ENCODE measurements at places on chromosomes 1 and 21.
A peak's percentile ranks its signal among the peaks of the same experiment; 100 is the strongest.

- no peak for DNase-seq
These were observed 813.2 kb downstream of the PLA2G4A start for GRCh38 chr1:187641907-187642306.

- DNase-seq, result no peak
These were observed 136.7 kb upstream of the RAVER2 start for GRCh38 chr1:64608005-64608650.

DNA sequence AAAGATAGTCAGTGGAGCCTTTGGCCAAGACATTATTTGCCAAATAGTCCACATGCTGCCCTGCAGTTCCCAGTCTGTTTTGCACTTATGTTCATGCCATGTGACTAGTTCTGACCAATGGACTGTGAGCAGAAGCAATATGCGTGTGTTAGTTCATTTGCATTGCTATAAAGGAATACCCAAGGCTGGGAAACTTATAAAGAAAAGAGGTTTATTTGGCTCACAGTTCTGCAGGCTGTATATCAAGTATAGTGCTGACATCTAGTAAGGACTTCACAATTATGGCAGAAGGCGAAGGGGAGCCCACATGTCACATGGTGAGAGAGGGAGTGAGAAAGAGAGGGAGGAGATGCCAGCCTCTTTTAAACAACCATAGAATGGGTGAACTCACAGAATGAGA lies 193.3 kb downstream of the PTPRU start:
- DNase-seq, result no peak

DNA sequence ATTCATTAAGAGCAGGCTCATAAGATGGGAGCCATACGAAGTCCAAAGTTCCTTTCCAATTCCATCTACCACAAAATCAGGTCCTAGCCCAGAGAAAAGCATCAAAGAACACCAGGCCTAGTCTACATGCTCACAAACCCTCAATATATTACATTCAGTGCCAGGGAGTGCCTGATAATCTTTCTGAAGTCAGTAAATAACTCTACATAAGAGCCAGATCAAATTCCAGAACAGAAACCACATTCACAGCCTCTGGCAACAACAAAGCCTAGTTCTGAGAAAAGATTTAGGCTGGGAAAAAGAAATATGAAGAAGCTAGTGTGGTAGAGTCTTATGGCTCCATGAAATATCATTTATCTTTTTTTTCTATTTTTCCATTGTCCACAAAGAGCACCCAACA lies 40.5 kb upstream of the RBBP5 start:
- no peak for DNase-seq

DNA sequence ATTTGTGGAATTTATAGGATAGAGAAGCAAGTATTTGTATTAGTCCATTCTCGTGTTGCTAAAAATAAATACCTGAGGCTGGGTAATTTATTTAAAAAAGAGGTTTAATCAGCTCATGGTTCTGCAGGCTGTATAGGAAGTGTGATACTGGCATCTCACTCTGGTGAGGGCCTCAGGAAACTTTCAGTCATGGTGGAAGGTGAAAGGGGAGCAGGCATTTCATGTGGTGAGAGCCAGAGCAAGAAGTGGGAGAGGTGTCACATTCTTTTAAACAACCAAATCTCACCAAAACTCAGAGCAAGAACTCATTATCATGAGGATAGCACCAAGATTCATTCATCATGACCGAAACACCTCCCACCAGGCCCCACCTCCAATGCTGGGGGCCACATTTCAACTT lies 18.1 kb downstream of the SDCCAG8 start:
- DNase-seq, result no peak

- no peak for DNase-seq
These were observed 714.9 kb upstream of the CXADR start for GRCh38 chr21:16797966-16798365.

- no peak for DNase-seq
These were observed 2.8 kb downstream of the SIPA1L2 start for GRCh38 chr1:232627171-232627570.

- no peak for DNase-seq
These were observed 173.2 kb upstream of the ATP1B1 start for GRCh38 chr1:168933141-168933805.

DNA sequence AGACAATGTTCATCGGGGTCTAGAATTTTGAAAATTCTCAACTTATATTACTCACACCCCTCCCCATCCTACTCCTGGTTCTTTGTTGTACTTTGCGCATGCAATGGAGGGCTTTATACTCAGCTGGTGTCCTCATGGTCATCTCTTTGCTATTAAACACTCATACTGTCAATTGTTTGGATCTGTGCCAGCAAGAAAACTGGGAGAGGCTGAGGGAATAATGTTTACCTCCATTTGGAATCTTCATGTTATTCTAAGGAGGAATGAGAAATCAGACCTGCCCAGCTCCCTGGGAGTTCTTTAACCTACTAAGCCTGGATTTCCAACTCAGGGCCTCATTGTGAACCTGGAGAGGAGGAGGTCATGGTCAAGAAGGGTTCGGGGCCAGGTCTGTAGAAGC lies 143.9 kb upstream of the DNAH14 start:
- no peak for DNase-seq

GRCh38 chr1:234235434-234235881 lies 137.8 kb upstream of the COA6 start:
- DNase-seq, result no peak

DNA sequence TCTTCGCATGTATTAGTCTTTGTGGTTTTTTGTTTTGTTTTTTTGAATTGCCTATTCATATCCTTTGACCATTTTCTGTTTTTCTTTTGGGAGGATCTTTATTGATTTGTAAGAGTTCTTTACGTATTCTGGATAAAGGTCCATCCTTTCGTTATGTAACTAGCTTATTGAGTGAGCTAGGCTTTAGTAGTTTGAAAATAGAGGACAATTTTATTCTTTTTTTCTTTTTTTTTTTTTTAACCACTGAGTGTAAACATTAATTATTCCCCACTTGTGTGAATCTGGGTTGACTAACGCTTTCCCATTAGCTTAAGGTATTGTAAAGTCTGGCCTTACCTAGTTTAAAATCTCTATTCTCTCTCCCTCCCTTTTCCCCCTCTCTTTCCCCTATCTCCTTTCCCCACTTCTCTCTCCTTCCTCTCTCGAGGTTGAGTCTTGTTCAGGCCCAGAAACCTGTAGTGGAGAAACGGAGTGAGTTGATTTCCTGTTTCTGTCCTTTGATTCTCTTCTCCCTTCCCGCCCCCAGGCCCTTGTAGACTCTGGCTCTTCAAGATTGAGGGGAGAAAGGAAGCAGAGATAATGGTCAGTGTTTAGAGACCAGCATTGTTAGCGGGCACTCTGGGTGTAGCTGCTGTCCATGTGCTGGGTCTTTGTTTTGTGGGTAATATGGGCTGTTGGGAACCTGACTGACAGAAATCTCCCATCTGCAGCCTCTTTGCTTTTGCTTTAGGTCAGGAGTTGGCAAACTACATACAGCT lies 1.5 kb downstream of the MORC3 start:
- no peak for DNase-seq

DNA sequence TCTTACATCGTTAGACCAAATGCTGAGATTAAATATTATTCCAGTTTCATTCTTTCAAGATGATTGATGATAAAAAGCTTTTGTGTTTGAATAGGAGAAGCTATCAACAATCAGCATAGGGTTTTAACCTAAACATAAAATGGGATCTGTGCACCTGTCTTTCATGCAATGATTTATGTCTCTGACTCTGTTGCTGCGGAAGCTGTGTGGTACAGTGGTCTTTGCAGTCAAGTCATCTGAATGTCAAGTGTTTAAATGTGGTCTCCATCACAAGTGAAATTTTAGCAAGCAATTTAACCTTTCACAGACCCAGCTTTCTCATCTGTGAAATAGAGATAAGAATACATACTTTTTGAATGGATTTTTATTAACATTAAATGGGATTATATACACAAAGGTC lies 107.2 kb downstream of the PLPPR5 start:
- DNase-seq, result no peak

GRCh38 chr1:8061210-8061609 lies 35.1 kb upstream of the ERRFI1 start:
- DNase-seq, result no peak

DNA sequence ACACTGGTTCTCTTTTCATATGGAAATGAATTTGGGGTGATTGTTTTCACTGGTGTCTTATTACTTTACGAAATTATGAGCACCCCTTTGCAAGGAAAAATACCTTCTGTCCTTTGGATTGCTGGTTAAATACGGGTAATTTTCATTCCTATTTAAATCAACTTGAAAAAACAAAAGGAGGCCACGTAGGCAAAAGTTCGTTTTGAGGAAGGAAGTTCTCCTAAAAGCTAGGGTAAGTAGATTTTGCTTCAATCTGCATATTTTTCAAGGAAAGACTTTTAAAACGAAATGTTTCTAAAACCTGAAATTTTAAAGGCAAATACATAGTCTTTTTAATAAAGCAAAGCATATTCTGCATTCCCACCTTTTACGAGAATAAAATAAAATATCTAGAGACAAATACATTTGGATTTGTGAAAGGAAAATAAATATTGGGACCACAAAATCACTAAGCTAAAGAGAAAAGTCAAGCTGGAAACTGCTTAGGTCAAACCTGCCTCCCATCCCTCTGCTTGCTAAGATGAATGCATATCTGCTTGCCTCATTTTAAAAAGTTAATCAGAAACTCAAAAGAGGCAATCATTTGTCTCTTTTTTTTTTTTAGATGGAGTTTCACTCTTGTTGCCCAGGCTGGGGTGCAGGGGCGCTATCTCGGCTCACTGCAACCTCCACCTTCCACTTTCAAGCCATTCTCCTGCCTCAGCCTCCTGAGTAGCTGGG lies 70.9 kb upstream of the ETS2 start:
- DNase-seq, result no peak

GRCh38 chr1:189804352-189804751 lies 673.3 kb downstream of the BRINP3 start:
- DNase-seq, result no peak

- DNase-seq, result no peak
These were observed 53.2 kb upstream of the MACF1 start for GRCh38 chr1:39151267-39151666.

- no peak for DNase-seq
These were observed 160.5 kb upstream of the CACYBP start for GRCh38 chr1:174839211-174839610.

DNA sequence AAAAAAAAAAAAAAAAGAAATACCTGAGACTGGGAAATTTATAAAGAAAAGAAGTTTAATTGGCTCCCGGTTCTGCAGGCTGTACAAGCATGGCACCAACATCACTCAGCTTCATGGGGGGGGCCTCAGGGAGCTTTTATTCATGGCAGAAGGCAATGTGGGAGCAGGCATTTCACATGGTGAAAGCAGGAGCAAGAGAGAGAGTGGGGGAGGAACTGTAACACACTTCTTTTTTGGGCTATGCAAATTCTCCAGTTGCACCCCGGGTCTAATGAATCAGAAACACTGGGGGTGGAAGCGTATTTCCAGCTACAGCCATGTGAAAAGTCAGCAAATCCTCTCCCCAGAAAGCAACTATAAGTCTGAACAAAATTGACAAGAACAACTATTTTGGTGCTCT lies 11.8 kb upstream of the SOD1 start:
- DNase-seq, result no peak

- no peak for DNase-seq
These were observed 12.0 kb upstream of the PCBP3 start for GRCh38 chr21:45631540-45631939.

- DNase-seq, result no peak
These were observed 182.7 kb downstream of the KCNH1 start for GRCh38 chr1:210951279-210951678.

DNA sequence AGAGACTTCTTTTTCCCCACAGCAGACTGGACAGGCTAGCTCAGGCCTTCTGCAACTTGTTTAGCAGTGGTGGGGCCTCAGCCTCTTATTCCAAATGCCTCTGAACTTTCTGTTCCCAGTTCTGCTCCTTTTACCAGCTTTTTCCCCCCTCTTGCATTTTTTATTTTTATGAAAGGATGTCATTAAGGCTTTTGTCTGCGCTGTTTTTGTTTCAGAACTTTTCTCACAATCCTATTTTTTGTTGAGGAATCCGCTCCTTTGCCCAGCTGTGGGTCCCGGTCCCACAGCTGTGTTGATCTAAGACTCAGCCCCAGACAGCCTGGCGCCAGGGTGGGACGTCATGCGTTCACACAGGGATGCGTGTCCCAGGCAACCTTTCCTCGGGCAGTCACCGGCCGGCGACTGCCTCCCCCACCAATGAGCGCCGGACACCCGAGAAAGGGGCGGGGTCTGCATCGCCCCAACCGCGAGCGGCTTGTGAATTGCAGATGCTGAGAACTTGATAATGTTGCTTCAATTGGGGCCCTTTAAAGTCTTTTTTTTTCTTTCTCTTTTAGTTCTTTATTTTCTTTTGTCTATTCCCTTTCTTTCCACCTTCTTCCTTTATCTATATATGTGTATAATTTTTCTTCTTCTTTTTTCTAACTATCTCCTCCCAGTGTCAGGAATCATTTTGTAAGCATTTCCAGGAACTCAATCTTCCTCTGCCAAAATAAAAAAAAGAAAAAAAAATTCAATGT lies 3.0 kb upstream of the ID3 start:
- DNase-seq, result peak; percentile 78

- no peak for DNase-seq
These were observed 139.1 kb downstream of the FMN2 start for GRCh38 chr1:240230816-240231215.

DNA sequence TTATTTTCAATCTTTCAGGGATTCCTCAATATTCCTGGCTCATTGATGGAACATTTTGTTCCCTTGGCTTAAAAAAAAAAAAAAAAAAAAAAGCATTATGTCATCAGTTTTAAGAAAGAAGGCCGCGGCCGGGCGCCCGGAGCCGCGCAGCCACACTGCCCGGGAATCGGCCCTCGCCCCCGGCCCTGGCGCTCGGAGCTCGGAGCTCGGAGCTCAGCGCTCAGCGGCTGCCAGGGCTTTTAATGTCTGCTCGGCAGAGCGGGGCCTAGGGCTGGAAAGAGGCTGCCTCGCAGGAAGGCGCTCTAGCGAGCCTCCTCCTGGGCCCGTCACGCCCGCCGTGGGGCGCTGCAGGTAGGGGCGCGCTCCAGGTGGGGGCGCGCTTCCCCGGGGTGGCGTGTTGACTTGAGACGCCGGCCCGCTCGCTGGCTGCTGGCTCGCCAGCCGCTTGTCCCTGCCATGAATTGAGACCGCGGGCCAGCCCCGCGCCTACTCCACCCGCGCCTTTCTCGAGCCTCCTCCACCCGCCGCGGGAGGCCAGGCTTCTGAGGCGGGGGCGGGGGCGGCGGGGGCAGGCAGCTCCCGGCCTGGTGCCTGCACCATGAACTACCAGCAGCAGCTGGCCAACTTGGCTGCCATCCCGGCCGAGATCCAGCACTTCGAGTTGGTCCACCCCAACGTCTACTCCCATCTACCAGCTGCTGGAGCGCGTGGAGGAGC lies 5.4 kb upstream of the TDRD5 start:
- DNase-seq, result no peak

- DNase-seq, result no peak
These were observed 4.2 kb upstream of the COL11A1 start for GRCh38 chr1:103112546-103112945.

- no peak for DNase-seq
These were observed 45.2 kb upstream of the PSEN2 start for GRCh38 chr1:226825037-226825745.

GRCh38 chr1:160414881-160415280 lies 14.5 kb downstream of the VANGL2 start:
- no peak for DNase-seq

GRCh38 chr21:16418642-16419041 lies 688.9 kb downstream of the USP25 start:
- no peak for DNase-seq
